Stimulated activated CD4-positive, alpha-beta T cell treated with anti-CD3 and anti-CD28 coated beads, Interleukin-4, amount 100 ng/mL, for 4 hours (primary cell): ENCODE measurements at places on chromosomes 4 and X.
A peak's percentile ranks its signal among the peaks of the same experiment; 100 is the strongest.

- DNase-seq, result no peak
These were observed 602.2 kb downstream of the CENPC start for GRCh38 chr4:66943112-66943511.

GRCh38 chrX:17788439-17788838 lies 51.1 kb downstream of the SCML1 start:
- peak; percentile 25 for DNase-seq

DNA sequence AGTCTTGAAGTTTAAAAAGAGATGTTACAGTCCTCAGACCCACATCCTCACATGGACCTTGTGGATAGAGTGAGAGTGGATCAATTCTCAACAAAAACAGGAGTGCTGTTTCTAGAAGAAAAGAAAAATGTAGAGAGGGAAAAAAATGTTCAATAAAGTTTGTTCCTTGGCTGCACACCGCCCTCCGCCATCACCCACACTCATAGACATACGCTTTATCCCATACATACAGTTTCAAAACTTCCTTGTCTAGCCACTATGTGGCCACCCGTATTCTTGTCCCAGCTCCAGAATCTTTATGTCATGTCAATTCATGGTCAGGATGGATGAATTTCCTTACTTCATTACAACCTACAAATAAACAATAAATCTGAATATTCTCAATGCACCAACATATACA lies 23.5 kb upstream of the ELF2 start:
- DNase-seq, result no peak

DNA sequence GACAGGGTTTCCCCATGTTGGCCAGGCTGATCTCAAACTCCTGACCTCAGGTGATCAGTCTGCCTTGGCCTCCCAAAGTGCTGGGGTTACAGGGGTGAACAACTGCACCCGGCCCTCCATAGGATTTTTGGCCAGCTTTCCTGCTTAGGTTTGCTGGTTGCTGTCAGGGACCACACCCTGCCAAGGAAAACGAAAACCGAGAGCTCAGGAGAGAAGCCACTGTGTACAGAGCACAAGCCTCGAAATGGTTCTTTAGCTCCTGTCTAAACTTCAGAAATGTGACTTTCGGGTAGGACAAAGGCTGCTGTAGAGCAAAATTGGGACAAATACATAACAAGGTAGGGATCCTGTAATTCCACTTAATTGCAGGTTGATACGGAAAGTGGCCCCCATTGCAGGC lies 146.3 kb upstream of the ATP6AP2 start:
- DNase-seq, result no peak

GRCh38 chr4:30536231-30536630 lies 183.9 kb upstream of the PCDH7 start:
- no peak for DNase-seq

DNA sequence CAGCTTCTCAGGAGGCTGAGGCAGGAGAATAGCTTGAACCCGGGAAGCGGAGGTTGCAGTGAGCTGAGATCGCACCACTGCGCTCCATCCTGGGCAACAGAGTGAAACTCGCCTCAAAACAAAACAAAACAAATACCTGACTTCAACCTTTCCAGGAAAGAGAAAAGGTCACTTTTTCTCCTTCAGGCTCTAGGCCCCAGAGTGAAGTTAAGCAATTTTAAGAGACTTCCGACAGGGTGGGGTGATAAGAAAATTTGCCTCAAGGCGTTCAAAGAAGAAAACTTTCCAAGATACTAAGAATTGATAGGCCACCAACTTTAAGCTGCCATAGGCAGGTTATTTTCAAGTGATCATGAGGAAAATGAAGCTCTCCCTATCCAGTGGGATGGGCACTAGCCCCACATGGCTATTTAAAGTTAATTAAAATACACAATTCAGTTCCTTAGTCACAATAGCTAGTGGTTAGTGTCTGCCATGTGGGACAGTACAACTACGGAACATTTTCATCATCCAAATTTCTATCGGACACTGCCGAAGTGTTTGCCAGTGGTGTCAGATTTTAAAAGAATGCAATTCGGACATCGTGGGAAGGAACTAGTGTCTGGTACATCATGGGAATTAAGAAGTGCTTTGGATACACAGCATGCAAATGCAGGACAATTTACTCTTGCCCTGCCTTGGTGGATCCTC lies 33.0 kb downstream of the SMS start:
- DNase-seq, result no peak

DNA sequence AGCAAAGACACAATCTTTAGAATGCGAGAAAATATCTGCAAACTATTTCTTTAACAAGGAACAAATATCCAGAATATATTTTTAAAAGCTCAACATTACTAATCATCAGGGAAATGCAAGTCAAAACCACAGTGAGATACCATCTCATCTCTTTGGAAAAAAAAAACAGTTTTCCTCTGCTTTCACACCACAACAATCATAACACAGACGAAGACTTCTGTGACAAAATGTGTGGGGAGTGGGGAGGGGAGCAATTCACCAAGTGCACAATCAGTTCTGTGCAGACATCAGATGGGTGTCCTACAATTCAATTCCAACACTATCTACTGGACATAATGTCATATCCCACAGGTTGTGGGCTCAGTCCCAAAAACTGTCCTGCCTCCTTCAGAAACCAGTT lies 293.2 kb upstream of the SLC7A11 start:
- no peak for DNase-seq

GRCh38 chr4:188177997-188178675 lies 38.9 kb downstream of the TRIML1 start:
- DNase-seq, result no peak

GRCh38 chr4:107388736-107389274 lies 331.2 kb downstream of the PAPSS1 start:
- no peak for DNase-seq

DNA sequence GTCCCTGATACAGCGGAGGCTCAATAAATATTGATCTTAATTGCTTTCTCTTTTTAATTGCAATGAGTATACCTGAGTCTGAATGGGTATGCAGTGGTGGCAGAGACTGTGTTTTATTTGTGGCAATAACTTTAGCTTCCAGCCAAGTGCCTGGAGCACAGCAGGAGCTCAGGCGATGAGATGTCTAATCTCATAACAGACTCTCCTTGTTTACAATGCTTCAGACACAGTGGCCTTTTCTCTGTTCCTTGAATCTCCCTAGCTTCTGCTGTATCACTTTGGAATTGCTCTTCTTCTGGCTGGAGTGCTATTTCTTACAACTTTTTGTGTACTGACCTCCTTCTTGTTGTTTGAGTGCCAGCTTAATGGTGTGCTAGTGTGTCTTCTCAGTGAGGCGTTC lies 91.5 kb upstream of the UNC5C start:
- DNase-seq, result no peak

- DNase-seq, result no peak
These were observed 129.5 kb downstream of the PACRGL start for GRCh38 chr4:20829617-20830357.

DNA sequence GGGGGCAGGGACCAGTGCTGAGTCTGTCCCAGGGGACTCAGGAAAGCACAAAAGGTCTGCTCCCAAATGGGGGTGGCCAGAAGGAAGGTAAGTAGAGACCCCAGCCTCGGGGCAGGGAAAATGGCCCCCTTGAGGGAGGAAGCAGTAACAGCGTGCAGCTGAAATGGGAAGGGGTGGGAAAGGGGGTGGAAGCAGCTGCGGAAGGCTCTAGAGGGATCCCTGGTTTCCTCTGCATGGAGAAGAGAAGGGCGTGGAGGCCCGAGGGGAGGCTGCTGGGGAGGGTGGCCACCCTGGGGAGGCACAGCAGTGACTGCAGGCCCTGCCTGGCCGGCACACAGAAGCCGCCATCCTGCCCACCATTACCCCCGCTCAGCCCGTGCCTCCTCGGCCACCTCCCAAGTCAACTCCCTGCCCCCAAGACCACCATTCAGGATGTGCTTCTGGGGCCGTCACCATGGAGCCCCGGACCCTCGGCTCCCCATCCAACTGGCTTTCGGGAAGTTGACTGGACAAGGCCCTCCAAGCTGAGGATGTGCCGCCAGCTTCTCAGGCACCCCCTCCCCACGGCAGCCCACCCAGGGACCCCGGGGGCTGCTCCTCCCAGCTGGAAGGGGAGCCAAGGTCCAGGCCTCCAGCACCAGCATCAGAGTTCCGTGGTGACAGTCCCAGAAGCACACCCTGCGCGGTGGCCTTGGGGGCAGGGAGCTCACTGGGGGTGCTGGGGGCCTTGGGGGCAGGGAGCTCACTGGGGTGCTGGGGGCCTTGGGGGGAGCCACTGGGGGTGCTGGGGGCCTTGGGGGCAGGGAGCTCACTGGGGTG lies 23.6 kb downstream of the CFAP99 start:
- no peak for DNase-seq

GRCh38 chr4:1137063-1137776 lies 23.9 kb upstream of the RNF212 start:
- no peak for DNase-seq

DNA sequence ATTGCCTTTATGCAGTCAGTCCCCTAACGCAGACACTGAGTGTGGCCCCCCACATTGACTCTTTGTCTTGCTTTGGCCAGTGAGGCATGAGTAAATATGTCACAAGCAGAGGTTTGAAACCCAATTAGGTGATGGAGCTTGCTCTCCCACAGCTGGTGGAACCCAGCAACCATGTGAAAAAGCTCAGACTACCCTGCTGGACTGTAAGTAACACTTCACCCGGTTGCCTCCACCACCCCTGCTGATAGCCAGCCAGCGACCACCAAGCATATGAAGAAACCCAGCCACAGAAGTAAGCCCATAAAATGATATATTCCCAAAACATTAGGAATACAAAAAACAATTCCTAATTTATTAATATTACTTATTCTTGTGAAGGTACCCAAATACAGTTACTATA lies 21.6 kb upstream of the PDCL2 start:
- DNase-seq, result no peak

DNA sequence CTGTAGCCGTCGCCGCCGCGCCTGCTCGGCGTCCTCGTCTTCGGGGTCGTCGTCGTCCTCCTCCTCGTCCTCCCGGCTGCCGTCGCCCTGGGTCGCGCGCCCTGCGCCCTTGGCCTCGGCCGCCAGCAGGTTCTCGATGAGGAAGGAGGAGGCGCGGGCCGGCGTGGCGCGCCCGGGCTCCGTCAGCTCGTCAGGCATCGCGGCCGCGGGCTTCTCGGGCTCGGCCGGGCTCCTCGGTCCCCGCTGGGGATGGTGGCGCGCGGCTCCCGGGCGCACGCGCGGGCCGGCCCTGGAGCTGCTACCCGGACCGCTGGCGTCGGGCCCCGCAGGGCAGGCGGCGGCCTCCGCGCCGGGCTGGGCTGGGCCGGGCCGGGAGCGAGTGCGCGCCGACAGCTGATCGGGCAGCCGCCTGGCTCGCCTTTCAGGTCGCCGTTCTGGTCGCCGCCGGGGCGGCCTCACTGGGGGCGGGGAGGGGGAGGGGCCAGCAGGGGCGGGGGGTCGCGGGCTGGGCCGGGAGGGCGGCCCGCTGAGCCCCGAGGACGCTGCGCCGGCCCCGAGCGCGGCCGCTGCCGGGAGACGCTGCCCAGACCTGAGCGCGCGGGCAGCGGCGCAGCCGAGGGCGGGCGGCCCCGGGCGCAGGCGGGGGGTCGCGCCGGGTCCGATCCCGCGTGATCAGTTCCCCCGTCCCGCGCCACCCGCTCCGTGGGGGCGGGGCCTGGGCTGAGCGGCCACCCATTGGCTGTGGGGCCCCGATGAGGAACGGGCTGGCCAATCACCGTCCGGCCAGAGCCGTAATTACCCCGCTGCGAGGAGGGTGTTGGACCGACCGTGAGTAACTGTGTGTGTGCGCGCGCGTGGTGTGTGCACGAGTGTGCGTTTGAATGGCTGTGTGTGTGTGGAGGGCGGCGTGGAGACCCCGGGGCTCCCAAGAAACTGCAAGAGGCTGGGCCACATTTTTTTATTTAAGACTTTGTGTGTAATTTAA lies at the start of gene HMX1:
Gene HMX1 (minus strand): TSS at position 423 of the 985 bp plus-strand sequence. CDS start 225 bp downstream, at position 198.
- no peak for DNase-seq

DNA sequence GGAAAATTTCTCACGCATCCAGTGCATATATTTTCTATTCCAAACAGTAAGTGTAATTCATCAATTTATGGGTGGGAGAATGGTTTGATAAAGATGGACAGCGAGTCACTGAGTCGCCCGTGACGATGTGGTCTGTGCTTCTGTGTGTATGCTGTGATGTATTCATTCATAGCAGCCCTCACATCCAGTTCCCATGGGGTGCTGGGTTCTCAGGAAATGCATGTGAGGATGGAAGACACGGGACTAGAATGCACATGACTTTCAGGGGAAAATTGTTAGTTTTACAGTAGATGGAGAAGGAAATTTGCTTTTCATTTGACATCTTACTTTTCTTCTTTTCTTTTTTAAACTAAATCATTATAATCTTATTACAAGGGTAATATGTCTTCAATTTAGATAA lies 152.9 kb downstream of the STOX2 start:
- no peak for DNase-seq

DNA sequence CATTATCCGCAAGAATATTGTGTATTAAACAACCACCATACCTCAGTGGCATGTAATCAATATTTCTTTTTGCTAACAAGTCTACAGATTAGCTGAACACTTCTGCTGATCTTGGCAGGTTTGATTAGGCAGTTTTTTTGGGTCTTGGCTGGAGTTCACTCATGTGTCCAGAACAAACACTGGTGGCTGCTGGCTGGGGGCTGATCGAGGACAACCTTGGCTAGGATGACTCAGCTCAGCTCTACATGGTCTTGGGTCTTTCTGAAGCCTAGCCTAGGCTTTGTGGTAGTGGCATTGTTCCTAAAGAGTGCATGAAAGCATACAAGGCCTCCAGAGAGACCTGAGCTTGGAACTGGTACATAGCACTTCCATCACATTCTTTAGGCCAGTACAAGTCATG lies 41.1 kb downstream of the PPEF1 start:
- DNase-seq, result no peak

GRCh38 chr4:114729068-114729738 lies 130.6 kb downstream of the UGT8 start:
- DNase-seq, result no peak

DNA sequence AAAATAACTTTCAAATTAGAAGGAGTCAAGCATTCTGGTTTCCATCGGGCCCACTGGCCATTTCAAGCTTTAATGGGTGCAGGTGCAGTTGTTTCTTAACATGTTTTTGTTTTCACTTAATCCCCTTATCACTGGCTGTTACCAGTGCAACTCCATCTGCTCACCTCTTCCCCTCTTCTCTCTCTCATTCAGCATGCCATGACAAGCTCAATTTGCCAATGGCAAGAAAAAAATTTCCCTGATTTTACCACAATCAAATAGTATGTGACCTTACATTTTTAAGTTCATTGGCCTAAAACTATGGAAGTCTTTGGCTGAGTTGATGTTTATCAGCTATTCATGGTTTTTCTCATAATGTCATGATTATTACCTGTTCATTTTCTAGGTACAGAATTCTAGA lies 299.1 kb upstream of the BMP3 start:
- DNase-seq, result no peak

- no peak for DNase-seq
These were observed 4.9 kb downstream of the OPHN1 start for GRCh38 chrX:68428431-68428830.

GRCh38 chr4:16248605-16249004 lies 22.3 kb upstream of the TAPT1 start:
- DNase-seq, result no peak

- no peak for DNase-seq
These were observed 28.7 kb downstream of the S100G start for GRCh38 chrX:16678689-16679088.

DNA sequence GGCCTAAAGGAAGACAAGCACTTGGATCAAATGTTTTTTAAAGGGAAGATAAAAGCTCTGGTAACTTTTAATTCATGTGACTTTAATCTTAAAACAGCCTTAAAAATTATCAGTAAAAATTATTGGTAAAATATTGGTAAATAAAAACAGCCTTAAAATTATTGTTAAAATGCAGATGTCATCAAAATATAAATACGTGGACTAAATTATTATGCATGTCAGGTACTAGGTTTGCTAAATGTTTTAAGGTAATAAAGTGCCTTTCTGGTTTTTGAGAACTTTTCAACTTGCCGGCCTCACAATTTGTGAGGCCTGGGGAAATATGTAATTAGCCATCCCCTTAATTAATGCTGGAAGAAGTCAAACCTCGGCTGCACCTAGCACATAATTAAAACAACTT lies 147.7 kb downstream of the PRR32 start:
- no peak for DNase-seq
